ENCODE measurements at places on chromosomes 4 and X.

- no peak for DNase-seq
These were observed 249.4 kb downstream of the NDST4 start for GRCh38 chr4:114864060-114864459.

DNA sequence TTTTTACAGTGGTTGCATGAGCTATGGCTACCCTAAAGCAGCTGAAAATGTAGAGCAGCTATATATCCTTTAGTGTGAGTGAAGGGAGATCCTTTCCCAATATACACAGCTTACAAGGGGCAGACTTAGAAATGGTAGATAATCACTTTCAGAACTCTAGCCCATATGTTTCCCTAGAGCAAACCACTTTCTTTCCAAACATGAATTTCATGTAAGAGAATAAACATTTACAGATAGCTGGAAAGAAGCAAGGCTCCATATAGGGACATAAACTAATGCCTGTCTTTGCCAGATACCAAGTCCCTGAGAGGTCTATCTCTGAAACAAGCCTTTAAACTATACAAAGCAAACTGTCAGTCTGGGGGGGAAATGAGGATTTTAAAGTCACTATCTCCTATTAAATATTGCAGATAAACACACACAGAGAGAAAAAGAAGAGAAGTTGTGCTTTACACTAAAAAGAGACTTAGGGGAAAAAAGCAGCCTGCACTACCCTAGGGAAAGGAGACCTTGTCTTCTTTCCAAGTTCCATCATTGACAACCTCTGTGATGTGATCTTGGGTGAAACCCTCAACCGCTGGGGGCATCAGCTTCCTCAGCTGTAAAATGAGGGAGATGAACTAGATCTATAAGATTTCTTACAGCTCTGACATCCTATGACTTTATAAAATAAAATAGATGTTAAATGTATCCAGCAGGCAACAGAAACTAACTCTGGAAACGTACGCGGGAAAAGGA, 73.6 kb downstream of the TMEM156 start:
- no peak for DNase-seq

- no peak for DNase-seq
These were observed 296.0 kb upstream of the SFRP2 start for GRCh38 chr4:154084864-154085263.

DNA sequence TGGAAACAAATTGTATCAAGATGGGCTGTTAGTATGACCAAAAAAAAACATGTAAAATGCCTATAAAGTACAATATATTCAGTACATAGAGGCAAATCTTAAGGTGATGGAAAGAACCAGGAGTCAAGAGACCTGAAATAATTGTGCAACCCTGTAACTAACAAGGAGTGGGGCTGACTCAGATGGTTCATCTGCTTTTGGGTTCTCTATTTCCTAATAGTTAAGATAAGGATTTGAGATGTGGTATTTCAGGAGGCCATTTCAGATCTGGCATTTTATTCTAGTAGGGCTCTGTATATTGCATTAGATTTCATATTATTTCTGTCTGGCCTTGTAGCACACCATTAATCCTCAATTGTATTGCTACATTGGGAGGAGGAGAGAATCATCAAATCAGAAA, 268.4 kb downstream of the HS3ST1 start:
- no peak for DNase-seq

- no peak for DNase-seq
These were observed 2.9 kb downstream of the MSANTD1 start for GRCh38 chr4:3251691-3252479.

GRCh38 chrX:74535408-74536151, 78.8 kb downstream of the RLIM start:
- DNase-seq, result peak; percentile 22

DNA sequence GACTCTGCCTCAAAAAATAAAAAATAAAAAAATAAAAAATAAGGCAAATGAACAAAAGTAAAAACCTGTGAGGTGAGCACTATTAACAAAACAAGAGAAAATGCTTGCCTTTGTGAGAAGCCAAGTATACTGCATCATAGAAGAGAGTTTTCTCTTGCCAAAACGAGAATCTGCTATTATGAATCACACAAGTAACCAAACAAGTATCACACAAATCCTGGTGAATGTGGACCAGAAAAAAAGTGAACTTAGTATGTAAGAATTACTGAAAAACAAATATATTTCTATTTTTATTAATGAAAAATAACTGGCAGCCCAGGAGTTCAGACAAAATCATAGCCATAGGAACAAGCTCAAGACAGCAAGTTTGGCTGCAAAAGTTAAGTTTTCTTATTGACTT, 193.5 kb downstream of the PDGFC start:
- DNase-seq, result no peak

- DNase-seq, result no peak
These were observed 73.2 kb downstream of the SORBS2 start for GRCh38 chr4:185738820-185739219.
